Activated T-cell treated with anti-CD3 and anti-CD28 coated beads for 1 hour (primary cell): ENCODE measurements at places on chromosomes 13 and 19.

DNA sequence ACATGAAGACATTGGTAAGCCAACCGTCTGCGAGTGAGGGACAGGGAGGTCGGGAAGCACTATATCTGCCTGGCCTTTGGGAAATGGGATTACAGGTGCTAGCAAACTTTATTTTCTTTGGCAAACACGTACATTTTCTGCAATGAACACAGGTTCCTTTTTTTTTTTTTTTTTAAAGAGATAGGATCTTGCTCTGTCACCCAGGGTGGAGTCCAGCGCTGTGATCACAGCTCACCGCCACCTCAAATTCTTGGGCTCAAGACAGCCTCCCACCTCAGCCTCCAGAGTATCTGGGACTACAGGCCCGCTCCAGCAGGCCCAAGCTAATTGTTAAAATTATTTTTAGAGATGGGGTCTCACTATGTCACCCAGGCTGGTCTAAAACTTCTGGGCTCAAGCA is 24.2 kb downstream of the ELAVL1 start:
- no peak for DNase-seq

DNA sequence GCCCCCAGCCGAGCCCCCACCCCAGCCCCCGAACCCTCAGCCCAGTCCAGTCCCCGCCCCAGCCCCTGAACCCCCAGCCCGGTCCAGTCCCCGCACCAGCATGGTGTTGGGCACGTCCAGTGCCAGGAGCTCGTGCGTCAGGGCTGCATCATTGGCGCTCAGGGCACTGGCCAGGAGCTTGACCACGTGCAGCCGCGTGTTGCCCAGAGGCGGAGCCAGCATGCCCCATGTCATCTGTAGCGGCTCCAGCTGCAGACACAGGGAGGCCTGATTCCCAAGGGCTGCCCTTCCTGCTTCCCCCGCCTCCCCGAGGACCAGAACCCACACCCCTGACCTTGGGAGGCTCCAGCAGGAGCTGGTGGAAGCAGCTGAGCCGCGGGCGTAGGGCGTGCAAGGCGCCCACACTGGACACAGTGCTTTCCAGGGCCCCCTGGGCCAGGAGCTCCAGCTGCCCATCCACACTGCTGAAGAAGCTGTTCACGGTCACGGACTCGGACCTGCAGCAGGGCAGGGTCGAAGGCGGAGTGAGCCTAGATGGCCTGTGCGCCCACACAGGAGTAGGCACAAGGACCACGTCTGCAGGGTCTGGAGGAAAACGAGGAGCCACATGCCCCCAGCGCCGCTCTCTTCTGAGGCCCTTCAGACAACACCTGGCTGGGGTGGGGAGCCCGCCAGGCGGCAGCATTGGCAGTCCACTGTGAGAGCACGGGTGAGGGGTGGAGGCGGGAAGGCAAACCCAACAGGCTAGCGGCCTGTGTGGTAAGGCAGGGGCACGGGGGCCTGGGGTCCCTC is 12.8 kb upstream of the TMEM86B start:
- no peak for DNase-seq

DNA sequence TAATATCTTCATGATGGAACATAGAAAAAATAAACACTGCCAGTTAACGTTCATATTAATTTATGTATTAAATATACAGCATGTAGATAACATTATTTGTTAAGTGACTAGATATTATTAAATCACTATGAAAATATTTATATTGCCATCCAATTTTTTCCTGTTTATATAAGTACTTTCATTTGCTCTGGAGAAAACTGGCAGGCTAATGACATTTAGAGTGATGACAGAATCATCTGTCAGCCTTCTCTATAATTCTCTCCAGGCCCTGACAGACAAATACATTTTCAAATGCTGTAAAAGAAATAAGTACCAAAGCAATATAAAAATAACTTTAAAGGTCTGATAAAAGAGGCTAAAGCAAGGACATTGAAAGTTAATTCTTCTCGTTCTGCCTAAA is 2556.7 kb upstream of the PCDH20 start:
- DNase-seq: no peak

GRCh38 chr13:24361113-24361512 is 51.7 kb downstream of the C1QTNF9 start:
- DNase-seq: no peak

DNA sequence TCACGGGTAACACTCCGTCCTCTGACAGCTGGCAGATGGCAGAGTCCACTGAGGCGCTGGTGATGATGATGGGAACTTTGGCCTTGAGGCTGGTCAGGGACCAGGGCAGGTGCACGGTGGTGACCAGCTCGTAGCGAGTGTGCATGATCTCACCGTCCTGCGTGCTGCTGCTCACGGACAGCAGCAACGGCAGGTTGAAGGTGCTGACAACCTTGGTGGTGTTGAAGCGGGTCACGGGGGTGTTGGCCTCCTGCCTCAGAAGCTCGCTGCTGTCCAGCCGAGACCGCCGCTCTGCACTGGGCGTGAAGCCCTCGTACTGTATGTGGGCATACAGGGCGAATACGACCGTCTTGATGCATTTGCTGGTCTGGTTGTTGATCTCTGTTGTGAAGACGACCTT is 11.6 kb downstream of the ARRDC5 start:
- no peak for DNase-seq

GRCh38 chr13:83657281-83657680 is 225.0 kb downstream of the SLITRK1 start:
- DNase-seq: no peak

GRCh38 chr19:38908911-38909310 is 3.1 kb downstream of the CCER2 start:
- DNase-seq: no peak

- DNase-seq: no peak
Measured at GRCh38 chr13:90867336-90867683, 480.2 kb upstream of the MIR17HG start.

DNA sequence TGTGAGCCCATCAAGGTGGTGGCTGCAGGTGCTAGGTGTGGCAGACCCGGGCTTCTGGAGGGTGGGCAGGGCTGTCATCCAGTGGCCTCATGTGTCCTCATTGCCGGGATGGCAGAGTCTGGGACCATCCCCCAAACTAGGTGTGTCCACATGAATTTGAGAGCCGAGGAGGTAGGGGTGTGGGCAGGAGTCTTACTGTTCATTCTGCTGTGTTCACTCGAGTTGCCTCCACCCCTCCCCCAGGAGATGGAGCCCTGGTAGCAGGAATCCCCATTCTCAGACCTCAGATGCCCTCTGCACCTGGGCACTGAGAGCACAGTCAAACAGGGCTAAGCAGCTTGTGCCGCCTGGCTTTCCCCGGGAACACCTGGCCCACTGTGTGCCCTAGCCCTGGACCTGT is 22.4 kb downstream of the NAXD start:
- DNase-seq: no peak

- DNase-seq: no peak
Measured at GRCh38 chr19:10471909-10472308, 31.2 kb downstream of the KEAP1 start.

GRCh38 chr13:67277581-67277980 is 47.4 kb upstream of the PCDH9 start:
- no peak for DNase-seq

- no peak for DNase-seq
Measured at GRCh38 chr19:13102666-13103580, at the start of gene LYL1. TSS of gene LYL1 (minus strand) at chr19:13102858. CDS start at chr19:13101171, 1,687 bp downstream.

DNA sequence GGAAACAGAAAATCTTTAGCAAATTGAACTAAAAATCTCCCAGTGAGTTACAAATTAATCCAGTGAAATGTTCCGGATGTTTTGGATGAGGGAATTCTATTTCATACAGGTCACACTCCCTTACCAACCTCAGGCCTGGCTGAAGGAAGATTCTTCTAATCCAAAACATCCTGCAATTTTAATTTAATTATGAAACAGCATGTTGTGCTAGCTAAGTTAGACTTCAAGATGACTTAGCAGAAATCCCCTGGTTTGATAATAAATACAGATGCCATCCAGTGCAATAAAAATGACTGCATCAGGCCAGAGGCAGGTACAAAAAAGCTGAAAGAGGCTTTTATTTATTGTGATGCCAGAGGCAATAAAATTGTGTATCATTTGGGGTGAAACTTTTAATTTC is 96.7 kb upstream of the CLDN10 start:
- DNase-seq: no peak

GRCh38 chr13:77398825-77399620 is 72.1 kb upstream of the MYCBP2 start:
- DNase-seq: no peak

DNA sequence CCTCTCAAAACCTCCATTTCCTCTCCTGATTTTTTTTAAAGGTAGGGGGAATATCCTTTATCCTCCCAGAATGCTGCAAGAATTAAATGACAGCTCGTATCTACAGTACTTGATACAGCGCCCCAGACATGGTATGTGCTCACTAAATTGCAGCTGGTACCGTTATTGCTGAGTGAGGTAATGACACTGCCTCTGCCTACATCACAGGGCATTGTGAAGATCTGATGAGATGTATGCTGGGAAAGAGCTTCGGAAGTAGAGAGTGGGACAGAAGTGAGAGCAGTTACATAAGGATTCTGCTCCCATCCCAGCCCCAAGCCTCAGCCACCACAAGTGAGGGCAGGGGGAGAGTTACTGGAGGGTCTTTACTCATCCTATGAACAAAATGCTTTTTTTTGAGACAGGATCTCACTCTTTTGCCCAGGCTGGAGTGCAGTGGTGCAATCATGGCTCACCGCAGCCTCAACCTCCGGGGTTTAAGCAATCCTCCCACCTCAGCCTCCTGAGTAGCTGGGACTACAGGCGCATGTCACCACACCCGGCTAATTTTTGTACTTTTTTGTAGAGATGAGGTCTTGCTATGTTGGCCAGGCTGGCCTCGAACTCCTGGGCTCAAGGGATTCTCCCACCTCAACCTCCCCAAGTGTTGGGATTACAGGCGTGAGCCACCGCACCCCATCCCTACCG is 1.7 kb upstream of the FKRP start:
- no peak for DNase-seq

- no peak for DNase-seq
Measured at GRCh38 chr13:75160984-75161383, 321.0 kb downstream of the TBC1D4 start.
